Natural killer cell (primary cell): ENCODE measurements at places on chromosomes 2 and 18.

- DNase-seq: no peak
Observed at GRCh38 chr18:6333981-6334380, 80.7 kb downstream of the L3MBTL4 start.

DNA sequence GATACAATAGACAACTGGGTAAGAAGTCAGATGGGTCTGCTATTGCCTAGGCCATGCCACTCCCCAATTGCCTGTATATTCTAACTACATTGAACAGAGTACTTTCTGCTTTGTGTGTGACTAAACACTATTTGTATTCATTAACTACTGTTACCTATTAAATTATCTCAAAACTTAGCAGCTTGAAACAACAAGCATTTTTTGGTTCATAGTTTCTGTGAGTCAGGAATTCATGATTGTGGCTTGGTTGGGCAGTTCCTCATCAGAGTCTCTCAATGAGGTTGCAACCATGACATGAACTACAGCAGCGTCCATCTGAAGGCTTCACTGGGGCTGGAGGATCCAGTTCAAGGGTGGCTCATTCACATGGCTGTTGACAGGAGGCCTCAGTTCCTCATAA, 205.7 kb downstream of the EN1 start:
- DNase-seq: no peak

DNA sequence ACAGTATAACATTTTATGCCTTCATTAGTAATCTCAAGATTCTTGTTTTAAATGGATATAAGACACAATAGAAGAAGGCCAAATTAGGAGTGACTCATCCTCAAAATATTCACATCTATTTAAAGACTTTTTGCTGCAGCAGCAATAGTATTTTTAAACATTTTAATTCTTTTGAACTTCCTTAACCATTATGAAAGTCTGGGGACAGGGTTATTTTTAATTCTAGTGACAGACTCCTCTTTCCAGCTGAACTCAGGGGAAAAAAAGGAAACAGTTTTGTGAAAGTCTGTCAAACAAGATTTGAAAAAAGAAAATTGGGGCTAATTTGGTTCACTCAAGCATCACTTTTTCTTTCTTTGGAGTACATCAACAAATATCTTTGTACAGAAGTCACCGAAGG, 541.8 kb downstream of the NUP35 start:
- DNase-seq: no peak

GRCh38 chr2:233380132-233380895, 26.0 kb downstream of the DGKD start:
- DNase-seq: no peak

- DNase-seq: no peak
Observed at GRCh38 chr2:227035711-227036367, 128.2 kb downstream of the COL4A4 start.

DNA sequence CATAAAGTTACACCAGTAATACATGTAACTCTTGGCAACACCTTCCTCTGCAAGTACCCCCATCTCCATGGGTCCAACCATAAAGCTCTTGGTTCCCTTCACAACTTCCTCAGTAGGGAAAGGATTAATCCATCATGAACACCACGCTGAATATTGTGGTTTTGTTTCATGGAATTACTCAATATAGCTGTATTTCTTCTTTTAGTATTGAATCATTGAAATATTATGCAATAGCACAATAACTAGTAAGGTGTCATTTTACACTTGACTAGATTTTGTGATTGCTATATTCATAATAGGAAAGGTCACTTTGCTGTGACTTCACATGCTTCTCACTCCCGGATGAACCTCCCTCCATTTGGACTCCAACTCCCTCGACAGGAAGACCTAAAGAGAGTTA, 29.7 kb upstream of the PID1 start:
- no peak for DNase-seq

GRCh38 chr2:131517106-131517831, 10.4 kb upstream of the CCDC74A start:
- DNase-seq: no peak

DNA sequence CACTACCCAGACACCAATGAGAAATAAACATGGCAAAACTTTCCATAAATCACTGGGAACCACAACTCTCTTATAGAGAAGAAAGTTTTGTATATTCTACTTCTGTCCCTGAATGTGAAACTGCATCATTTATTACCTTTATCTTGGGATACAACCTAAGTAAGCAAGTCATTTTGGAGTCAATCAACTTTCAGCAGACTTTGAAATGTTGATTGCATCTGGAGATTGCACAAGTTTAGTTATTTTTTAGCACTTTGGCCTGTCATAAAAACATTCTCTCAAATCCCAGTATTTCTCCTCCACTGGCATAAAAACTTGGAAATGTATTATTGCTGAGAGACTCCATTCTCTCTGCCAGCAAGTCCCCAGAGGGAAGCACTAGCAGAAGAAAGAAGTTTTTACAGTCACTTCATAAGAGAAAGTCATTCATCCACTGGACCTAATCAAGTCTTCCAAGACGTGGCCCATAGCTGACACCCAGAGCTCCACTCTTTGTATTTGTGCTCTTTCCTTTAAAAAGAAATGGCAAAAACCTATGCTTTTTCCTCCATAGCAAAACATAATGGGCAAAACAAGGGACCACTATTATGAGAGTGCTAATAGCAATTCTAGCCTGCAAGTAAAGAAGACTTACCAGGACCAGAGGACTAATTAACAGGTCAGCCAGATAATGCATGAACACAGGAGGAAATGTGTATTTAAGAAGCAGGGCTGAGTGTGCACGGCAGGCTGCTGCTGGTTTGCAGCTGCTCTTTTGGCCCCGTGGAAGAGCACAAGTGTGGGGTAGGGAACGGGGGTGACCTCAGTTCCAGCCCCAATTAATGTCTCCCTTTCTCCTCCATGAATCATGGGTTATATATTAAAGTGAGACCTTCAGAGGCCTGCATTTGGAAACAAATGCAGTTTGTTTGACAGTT, 171.5 kb downstream of the INO80D start:
- no peak for DNase-seq

- no peak for DNase-seq
Observed at GRCh38 chr2:231785822-231786176, 446 bp upstream of the COPS7B start.

GRCh38 chr2:117607202-117607601, 207.3 kb upstream of the DDX18 start:
- no peak for DNase-seq

DNA sequence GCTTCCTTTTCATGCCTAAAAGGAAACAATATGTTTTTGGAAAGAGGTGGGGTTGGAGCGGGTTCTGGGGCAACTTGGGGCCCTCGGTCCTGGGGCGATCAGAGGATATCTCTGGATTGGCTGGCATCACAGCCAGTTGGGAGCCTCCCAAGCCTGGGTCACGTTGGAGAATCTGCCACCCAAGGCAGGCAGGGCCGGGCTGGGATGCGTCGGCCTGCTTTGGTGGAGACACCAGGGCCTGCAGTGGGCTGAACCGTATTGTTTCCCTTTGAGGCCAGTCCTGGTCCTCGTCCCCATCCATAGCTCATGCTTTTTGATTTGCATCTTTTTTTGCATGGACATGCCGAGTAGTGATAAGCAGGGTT, 235.8 kb downstream of the ATAD2B start:
- no peak for DNase-seq

GRCh38 chr2:126115975-126116374, 540.0 kb upstream of the GYPC start:
- no peak for DNase-seq

DNA sequence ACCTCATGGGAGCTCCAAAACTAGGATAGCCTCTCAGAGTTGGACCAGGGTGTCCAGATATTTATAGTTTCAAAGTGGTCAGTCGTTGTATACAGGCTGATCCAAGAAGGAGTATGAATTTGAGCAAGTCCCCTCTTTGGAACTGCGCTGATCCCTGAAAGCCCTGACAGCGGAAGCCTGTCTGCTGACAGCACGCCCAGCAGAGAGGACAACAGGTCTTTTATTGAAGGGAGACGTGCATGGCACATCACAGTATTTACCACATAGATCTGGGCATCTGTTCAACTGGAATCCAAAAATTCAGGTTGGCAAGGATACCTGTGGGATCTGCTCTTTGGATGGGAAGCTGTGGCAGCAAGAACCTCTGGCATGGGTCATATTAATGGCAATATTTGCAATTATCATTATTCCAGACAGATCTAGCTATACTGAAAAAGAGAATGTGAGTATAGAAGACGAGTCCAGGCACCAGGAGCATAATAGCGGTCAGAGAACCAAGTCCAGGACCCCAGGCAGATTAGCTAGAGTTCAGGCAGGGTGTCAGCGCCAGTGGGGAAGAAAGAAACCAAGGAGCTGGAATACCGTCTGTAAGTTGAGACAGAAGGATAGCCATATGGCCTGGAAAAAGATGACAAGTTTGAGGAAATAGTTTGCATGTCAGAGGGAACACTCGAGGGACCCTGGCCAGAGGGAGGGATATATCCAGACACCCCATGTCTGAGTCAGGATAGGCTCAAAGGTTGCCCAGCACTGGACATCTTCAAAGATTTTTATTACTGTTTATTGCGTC, 260.4 kb upstream of the FANCL start:
- no peak for DNase-seq

GRCh38 chr2:238894950-238895298, 47.0 kb downstream of the TWIST2 start:
- DNase-seq: no peak

GRCh38 chr2:132479155-132479554, 62.5 kb downstream of the GPR39 start:
- DNase-seq: no peak
